ENCODE measurements at places on chromosomes 12 and 14.

GRCh38 chr12:6383572-6384498, at the start of gene LTBR:
TSS of gene LTBR (plus strand) at chr12:6384162. CDS start at chr12:6384359, 197 bp downstream.
- no peak for DNase-seq

GRCh38 chr12:65962921-65963861, 138.9 kb downstream of the HMGA2 start:
- DNase-seq: no peak

- DNase-seq: peak; percentile 32
Measured at GRCh38 chr14:75561013-75561432, 17.4 kb upstream of the FLVCR2 start.

- no peak for DNase-seq
Measured at GRCh38 chr12:94594443-94594825, 55.9 kb downstream of the TMCC3 start.

DNA sequence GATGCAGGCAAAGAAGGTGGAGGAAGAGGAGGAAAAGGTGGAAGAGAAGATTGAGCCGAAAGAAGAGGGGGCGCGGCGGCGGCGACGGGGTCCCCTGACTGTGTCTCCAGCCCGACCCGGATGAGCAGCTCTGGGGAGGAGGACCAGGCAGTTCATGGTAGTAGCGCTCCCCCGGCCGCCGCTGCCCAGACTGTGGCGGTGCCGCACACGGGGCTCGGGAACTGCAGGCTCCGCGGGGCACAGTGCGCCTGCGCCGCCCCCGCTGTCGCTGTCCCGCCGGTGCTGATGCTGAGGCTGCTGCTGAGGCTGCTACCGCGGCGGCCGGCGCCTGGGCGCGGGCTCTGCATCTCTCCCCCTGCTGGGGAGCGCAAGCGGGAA, at the start of gene KCNH5:
TSS of gene KCNH5 (minus strand) at position 225 of the 378 bp plus-strand sequence. CDS start 272 bp downstream, outside the sequence.
- peak; percentile 35 for DNase-seq

DNA sequence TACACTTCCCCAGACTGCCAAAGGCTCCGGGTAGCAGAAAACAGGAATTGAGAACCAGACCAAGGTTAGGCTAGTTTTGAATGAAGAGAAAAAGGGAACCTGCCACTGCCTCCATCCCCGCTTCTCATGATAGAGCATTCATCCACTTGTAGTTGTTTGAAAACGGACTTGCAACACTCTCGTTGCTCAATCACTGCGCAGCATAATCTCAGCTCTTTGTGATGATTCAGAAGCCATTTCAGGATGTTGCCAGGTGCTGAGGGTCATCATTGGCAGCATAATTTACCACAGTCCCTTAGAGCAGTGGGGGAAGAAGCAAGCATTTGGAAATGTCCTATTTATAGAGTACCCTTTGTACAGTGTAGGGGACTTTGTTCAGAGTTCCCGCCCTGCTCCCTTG, 25.6 kb downstream of the KCNK13 start:
- DNase-seq: no peak

DNA sequence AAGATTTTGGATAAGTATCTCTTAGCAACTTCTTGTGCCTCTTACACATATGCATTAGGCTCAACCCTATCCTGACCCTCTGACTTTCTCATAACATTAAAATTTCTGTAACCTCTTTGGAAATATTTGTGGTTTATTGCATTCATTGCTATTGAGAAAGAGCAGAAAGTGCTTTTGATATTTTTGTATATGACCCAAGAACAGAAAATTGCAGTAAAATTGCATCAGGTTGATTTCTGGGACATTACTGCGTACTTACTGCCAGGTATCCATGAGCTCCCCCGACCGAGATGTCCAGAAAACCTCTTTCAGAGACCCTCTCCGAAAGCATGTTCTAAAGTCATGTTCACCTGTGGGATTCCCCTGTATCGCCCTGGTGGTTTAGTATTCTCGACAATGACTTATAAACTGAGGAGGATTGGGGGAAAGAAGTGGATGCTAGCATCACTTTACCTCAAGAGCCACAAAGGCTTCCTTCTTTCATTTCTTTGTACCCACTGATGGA, 14.5 kb upstream of the IL22 start:
- DNase-seq: no peak

DNA sequence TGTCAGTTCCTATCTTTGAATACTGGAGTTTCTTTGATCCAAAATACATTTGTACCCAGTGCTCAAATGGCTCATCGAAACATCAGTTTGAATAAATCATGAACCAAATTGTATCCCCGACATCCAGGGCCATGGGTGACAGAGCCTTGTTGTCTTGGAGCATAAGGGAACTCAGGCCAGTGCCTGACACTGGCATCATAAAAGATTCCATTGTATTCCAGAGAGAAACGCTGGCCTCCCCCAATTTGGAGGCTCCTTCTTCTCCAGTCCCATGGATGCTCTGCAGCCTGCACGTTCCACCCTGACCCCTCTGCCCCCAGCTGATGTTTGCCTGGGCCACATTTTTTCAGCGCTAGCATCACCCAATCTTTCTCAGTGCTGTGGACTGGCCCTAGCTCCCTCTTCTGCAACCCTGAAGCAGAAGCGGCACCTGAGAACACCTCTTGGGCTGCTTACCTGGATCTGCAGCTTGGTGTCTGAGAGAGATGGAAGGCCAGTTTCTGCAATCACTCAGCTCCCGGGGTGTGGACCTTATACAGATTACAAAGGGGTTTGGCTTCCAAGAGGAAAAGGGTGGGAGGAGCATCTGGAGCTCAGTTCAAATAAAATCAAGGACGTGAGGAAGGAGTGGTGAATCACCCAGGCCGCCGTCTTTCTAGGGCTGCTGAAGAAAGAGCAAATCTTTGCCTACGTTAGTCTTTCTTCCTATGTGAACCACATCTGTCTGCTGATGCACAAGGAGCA, at the start of gene RNASE1:
TSS of gene RNASE1 (minus strand) at position 504 of the 744 bp plus-strand sequence. CDS start 776 bp downstream, outside the sequence.
- DNase-seq: no peak

- no peak for DNase-seq
Measured at GRCh38 chr14:56160088-56160487, 41.9 kb downstream of the PELI2 start.

- DNase-seq: no peak
Measured at GRCh38 chr12:26630546-26631027, 202.4 kb downstream of the ITPR2 start.

- DNase-seq: no peak
Measured at GRCh38 chr14:55536204-55536708, 43.8 kb upstream of the KTN1 start.

DNA sequence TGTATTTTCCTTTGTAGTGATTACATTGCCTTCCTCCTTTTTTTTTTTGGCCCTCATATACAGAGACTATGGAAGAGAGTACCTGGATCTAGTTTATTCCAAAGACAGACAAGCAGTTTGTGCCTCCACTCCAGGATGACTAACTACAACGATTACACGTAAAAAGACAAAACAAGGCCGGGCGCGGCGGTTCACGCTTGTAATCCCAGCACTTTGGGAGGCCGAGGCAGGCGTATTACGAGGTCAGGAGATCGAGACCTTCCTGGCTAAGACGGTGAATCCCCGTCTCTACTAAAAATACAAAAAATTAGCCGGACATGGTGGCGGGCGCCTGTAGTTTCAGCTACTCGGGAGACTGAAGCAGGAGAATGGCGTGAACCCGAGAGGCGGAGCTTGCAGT, 2.2 kb downstream of the CERS5 start:
- DNase-seq: no peak

- DNase-seq: no peak
Measured at GRCh38 chr12:18332173-18332572, 70.9 kb downstream of the PIK3C2G start.

DNA sequence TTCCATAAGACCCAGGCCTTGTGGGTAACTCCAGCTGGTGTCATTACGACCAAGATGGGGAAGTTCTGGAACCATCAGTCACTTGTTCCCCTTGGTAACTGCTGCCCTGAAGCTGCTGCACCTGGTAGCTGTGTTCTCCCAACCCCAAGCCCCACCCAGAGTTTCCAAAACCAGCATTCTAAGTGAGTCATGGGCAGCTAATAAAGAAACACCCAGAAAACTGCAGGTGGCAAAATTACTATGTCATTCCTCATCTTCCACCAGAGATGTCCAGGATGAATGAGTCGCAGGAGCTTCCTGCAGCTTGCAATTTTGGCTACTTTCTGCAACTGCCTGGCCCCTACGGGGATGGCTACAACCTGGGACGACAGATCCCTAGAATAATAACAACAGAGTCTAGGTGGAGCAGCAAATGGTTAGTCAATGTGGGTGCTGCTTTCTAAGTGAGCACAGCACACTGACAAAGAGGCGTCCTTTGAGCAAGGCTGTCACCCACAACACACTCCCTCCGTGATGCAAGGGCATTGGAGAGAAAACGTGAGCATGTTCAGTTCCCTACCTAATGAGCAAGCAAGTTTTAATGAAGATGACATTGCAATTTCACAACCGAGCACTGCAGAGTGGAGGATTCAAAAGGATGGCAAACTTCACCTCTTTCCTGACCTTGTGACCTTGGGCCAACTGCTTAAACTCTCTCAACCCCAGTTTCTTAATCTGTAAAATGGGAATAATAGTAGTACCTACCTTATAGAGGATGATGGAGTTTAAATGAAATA, 301.4 kb upstream of the NOS1 start:
- DNase-seq: no peak

DNA sequence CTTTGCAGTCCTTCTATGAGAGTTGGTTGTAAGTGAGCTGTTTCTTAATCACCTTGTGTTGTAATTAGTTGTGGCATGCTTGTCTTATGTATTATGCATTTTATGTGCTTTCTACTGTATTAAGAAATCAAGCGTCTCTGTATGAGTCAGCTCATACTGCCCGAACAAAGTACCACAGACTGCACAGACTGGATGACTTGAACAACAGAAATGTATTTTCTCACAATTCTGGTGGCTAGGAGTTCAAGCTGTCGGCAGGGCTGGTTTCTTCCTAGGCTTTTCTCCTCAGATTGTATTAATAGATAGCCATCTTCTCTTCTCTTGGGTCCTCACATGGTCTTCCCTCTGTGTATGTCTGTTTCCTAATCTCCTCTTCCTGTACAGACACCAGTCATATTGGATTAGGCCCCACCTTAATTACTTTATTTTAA, 77.7 kb downstream of the FLRT2 start:
- no peak for DNase-seq

GRCh38 chr14:79514700-79515099, 696.6 kb downstream of the DIO2 start:
- no peak for DNase-seq

GRCh38 chr12:29051221-29051620, 97.9 kb upstream of the FAR2 start:
- DNase-seq: no peak

GRCh38 chr12:14396071-14396470, 30.6 kb downstream of the ATF7IP start:
- DNase-seq: no peak

GRCh38 chr12:51065530-51065929, 17.4 kb downstream of the LETMD1 start:
- DNase-seq: no peak

GRCh38 chr12:25712169-25712568, 159.1 kb upstream of the LMNTD1 start:
- DNase-seq: no peak

DNA sequence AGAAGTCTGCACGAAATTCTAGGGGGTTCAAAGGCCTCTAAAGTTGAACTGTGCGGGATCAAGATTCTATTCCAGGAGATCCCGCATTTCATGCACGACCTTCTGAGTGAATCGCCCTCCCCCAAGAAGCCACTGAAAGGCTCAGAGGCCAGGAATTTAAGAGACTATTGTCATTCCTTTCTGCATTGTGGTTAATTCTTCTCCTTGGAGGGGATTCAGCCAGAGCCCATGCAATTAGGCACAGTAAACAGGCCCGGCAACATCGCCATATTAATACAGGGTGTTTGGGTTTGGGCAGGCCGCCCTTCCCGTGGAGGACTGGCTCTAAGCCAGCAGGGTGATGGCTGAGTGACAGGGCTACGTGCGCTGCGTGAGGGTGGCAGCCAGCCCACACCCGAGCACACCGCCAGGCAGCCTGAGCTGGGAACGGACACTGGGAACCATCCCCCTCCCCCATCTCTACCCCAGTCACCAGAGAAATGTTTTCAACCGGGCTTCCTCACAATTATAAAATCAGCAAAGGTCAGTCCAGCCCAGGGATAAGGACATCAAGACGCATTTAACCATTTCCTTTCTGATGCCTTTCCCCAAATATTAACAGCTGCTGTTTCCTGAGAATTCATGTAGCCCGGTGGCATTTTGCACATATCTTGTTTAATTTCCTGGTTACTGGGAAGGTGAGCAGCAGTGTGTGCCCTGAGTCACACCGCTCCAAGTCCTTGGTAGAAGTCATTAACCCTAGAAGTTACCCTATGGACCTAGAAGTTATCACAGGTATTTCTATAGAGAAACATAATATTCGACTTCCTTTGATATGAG, 12.5 kb downstream of the EGLN3 start:
- no peak for DNase-seq

DNA sequence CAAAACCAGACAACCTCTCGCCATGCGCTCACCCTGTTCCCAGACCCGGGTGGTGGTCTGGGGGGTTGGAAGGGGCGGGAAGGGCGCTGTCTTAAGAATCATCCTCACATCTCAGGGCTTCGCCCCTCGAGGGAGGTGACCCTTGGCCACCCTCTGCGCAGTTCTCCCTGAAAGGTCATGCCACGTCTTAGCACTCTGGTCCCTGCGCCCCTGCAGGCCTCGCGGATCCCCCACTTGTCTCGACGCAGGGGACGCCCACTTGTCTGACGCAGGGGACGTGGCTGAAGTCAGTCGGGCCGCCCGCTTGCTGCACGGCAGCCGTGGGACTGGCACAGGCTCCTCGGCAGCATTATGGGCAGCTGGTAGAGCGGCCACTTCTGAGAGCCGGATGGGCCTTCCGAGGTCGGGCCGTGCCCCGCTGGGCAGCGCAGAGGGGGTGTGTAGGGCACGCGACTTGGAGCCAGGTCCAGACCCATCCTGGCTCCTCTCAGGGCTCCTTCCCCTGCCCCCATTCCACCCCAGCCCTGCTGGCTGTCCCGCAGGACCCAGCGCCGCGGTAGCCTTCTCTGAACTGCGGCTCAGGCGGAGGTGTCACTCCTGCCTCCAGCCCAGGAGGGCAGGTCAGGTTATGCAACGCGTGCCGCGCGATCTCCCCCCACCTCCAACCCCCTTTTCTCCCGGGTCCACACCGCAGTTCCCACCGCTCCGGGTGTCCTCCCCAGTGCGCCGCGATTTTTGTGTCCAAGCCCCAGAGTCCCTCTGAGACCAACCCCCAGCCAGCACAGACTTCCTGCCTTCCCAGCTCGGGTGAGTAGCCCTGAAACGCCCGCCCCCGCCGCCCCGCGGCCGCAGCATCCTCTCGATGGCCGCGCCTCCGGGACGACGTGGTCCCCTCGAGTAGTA, 40.9 kb upstream of the CAPRIN2 start:
- DNase-seq: no peak

DNA sequence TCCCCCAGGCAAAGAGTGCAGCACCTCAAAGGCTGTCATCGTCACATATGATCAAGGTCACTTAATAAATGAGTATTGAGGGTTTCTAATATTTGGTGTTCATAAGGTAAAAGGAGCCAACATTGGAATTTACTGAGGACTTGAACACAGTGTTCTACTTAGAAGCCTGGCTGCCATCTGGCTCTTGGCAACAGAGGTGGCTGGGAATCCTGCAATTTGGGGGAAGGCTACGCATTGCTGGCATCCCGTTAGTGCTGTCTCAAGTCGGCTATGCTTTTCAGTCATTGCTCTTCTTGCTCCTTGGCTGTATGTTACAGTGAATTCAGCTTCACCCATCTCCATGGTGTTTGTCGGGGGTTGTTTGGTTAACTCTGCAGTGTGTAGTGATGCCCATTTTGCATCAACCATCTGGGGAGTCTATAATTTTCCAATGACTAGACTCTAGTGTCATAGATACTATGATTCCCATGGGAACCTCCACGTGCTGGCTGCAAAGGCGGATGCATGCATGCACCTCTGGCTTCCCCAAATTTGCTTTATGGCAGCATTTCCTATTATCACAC, 12.9 kb upstream of the SLC24A4 start:
- no peak for DNase-seq

GRCh38 chr12:107461222-107461975, 224.2 kb upstream of the PWP1 start:
- DNase-seq: no peak
